ENCODE measurements at places on chromosomes 7 and 10.

- DNase-seq = no peak
Observed at GRCh38 chr10:22723783-22724182, 9.4 kb upstream of the PIP4K2A start.

DNA sequence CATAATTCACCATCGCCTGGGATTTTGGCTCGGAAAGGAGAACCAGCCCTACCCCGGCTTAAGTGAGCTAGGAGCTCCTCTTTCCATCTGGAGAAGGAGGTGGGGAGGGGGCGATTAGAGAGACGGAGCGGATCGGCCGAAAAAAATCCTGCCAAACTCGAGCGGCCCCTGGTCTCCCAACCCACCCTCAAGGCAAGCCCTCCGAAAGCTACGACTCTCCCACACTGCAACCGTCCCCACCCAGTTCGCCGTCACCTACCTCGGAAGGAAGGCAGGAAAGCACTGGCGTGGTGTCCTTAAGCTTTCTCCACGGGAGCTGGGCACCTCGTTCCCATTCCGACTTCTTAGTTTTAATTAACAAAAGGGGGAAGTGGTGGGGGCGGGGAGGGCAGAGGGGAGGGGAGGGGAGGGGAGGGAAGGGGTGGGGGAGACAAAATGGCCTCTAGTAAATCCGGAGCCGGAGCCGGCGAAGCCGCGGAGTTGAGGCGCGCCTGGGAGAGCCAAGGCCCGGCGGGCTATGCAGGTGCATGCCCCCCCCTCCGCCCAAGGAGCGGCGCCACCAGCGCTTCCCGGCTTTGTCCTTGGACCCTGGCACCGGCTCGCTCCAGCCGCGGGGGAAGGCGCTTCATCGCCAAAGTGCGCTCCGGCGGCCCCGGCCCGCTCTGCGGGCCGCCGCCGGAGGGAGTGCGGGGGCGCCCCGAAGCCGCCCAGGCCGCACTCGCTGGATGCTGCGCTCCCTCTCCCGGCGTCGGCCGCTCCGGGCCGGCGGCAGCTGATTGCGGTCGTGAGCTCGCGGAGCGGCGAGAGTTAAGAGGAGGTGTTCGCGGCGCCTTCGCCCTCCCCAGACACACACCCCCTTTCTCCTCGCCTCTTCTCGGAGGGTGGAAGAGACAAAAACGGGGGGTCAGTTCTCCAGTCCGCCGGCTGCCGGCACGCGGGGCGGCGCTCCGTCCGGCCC lies at the start of gene LRRC4:
LRRC4 (minus strand) TSS at position 784 of the 958 bp plus-strand sequence. CDS start 797 bp downstream, outside the sequence.
- DNase-seq = no peak

DNA sequence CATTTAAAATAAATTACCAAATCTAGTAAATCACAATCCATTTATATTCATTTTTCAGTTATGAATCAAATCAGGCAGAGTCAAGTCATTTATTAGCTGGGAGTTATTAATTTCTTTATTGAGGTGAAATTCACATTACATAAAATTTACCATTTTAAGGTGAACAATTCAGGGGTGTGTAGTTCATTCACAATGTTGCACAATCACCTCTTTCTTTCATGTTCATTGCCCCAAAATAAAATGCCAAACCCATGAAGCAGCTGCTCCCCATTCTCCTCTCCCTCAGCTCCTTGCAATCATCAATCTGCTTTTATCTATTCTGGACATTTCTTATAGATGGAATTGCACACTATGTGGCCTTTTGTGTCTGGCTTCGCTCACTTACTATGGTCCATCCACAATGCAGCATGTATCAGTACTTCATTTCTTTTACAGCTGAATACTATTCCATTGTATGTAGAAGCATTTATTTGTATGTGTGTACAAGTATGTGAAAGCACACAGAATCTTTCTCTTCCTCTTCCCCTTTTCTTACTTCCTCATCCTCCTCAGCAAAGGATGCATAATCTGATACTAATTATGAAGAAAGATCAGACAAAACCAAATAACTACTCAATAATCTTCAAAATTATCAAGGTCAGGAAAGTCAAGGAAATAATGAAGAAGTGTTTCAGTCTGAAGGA lies 60.6 kb downstream of the LMBR1 start:
- DNase-seq = peak; percentile 43

DNA sequence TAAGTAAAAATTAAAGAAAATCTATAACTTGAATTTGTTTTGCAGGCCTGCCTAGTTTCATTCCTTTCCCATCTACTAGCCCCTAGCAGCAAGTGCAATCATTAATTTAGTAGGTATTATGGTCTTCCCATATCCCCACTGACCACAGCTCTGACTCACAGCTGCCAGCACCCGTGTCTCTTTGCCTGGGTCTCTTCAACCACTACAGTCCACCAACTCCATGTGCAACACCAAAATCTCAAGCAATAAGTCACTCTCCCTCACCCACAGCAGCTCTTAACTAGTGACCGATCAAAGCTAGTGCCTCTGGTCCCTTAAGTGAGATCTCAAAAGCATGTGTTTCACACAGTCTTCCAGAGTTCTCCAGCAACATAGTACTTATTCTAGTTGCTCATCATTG lies 26.0 kb upstream of the THSD7A start:
- no peak for DNase-seq

DNA sequence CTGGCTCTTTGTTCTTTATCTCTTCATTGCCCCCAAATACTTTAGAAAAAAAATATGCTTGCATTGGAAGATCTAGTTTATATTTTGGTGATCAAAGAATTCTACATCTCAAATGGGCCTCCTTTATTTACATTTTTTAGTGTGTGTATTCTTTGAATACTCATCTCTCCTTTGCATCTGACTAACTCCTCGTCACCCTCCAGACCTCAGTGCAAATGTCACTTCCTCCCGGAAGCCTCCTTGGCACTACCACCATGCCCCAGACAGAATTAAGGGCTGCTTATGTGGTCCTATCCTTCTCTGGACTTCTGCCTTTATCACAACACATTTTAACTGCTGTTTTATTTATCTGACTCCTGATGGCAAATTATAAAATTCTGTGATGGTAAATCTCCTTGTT lies 52.0 kb upstream of the PPP1R3C start:
- DNase-seq = no peak

DNA sequence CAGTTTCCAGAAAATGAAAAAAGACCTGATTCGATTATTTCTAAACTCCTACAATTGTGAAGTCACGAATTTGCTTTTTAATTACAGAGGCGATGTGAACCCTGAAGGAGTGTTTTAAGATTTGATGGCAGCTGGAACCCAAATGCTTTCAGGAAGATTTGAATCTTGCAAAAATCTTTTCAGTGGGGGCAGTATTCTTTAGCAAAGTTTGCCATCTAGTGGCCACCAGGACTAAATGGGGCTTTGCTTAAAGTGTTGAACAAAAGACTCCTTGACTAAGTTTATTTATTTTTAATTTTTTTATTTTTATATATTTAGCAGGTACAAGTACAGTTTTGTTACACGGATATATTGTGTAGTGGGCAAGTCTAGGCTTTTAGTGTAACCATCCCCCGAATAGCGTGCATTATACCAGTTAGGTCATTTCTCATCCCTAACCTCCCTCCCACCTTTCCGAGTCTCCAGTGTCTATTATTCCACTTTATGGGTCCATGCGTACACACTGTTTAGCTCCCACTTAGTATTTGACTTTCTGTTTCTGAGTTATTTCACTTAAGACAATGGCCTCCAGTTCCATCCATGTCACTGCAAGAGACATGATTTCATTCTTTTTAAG lies 98.8 kb downstream of the CACNB2 start:
- peak; percentile 21 for DNase-seq

GRCh38 chr7:105638902-105639495 lies 57.7 kb upstream of the EFCAB10 start:
- DNase-seq = no peak

Data from KBM-7 (cell line).